Astrocyte (in vitro differentiated cells and primary cell): ENCODE measurements at places on chromosomes 13 and 19. TPM values are rescaled to one million over a fixed set of nuclear protein-coding genes. Genes with fewer than 3 reads are reported as not detected.

- DNase-seq: no peak
Measured at GRCh38 chr13:26951581-26952177, 191.1 kb upstream of the GPR12 start.

DNA sequence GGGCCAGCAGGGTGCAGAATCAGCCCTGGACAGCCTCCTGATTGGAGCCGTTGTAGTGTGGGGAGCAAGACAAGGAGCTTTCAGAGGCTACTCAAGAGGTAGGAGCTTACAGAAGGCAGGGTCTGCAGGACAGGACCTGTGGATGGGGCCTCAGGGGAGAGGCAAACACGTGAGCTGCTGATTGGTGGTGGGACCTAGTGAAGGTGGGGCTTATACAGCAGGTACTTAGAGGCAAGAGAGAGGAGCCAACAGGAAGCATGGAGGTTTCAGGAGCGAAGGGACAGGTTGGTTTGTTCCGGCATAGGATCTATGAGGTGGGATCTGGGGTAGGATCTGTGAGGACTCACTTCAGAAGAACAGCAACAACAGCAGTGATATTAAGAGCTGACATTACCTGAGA lies 32.4 kb downstream of the ZSWIM4 start:
- no peak for DNase-seq

DNA sequence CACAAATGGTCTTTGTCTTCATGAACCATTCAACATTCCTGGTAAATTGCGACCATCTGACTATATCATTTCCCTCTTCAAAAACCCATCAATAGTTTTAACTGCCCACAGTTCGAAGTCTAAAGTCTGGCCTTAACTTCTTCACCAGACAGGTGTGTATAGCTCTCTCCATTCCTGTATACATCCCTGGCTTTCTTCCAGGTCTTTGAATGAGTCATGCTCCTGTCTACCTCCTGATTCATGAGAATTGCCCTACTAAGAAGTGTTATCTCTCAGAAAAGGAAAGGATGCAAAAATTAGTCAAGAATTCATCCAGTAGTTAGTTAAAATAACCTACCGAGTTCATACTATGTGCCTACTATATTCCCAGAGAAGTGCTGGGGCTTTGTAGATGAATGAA lies 225.0 kb downstream of the TBC1D4 start:
- DNase-seq: peak; percentile 29

DNA sequence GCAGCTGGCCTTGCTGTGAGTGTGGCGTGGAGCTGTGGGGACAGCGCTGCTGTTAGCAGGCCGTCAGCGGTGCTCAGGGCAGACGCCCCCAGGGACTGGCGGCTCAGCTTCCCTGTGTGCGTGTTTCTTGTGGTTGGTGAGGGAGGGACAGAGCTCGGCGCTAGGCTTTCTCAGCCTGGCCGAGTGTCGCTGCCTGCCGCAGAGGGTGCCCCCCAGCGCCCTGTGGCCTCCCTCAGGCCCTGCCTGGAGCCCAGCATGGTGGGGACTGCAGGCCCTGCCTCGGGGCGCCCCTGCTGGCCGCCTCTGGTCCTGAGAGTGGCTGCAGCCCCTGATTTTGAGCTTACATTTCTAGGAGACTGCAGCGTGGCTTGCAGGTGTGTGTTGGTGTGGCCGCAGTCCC lies 35.5 kb downstream of the DOT1L start:
- no peak for DNase-seq

DNA sequence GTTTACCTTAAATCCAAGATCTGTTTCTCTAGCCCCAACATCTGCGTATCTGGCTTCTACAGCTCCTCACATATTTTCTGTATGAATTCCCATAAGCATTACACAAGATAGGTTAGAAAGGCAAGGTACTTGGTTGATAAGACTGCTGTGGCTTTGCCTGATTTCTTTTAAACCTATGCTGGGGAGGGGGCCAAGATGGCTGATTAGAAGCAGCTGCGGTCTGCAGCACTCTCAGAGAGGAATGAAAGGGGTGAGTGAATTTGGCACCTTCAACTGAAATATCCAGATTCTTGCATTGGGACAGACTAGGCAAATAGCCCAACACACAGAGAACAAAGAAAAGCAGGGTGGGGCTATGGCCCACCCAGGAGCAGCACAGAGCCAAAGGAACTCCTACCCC lies 12.2 kb upstream of the DLEU7 start:
- DNase-seq: no peak

DNA sequence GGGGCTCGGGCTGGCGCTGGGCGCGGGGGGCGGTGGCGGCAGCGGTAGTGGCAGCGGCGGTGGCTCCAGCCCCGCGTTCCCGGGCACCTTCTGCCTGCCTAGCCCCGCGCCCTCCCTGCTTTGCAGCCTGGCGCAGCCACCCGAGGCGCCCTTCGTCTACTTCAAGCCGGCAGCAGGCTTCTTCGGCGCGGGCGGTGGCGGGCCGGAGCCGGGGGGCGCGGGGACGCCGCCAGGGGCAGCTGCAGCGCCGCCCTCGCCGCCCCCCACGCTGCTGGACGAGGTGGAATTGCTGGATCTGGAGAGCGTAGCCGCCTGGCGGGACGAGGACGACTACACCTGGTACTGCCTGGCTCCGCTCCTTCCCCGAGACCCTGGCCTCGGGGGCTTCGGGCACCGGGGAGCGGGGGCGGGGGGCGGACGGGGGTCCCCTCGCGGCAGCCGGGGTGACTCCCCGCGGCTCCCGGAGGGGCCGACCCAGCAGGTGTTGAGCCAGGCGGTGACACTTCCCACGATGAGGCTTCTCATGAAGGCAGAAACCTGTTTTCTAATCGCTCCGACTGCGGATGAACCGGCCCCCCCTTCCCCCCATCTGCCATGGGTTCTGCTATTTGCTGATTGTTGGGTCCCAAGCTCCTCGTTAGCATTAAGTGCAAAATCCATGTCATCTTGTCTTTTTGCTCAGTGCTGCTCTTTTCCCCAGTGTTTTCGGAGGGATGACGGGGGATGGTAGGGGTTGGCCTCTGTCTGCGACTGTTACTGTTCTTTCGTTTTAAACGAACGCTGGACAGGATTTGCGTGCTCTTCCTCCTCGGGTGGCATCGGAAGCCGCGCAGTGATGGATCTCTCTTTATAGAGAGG lies 943 bp downstream of the SLAIN1 start:
- DNase-seq: no peak

GRCh38 chr19:28039677-28040381 lies 1173.1 kb downstream of the UQCRFS1 start:
- DNase-seq: peak; percentile 8

DNA sequence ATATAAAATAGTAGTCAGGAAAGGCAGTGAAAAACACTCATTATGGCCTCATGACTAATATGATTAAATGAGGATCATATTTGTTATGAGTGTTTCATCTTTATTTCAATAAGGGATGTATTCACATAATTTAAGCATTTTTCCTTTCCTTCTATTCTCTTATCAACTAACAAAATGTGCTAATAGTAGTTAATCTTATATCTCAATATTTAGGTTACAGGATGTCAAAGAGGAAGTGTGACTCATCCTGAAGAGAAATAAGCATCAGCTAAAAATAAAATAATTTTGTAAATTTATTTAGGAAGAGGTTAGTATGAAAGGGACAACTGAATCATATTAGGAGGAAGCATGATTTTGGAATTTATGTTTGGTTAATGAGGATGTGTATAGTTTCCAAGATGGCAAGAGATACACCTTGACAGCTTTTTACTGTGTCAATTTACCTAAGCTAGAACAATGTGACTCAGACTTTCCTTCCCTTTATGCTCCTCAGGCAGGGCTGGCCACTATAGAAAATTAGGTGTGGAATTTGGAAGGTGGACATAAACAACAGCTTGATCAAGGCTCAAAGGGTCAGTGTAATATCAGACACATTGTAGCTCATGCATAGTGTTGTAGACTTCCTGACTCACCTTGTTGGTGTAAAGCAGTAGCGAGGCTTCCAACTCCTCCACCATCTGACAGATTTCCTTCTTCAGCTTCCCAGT lies 172.7 kb downstream of the SLITRK1 start:
- no peak for DNase-seq

DNA sequence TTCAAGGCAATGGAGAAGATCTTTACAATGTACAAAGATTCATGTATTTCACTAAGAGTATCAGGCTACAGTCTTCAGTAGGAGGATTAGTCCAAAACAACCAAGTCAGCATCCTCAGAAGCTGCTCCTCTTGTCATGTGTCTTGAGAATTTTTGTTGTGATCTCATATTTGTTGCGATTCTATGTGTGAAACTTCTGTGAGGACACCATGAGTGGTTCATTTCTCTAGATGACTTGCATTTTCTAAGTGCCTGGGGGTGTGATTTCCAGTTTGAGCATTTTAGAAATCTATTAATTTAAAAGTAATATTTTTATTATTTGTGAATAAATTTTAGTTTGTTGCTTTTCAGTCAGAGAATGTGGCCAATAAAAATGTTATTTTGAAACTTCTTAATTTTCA lies 94.5 kb downstream of the RAP2A start:
- no peak for DNase-seq

GRCh38 chr13:31629085-31629780 lies 110.1 kb upstream of the RXFP2 start:
- DNase-seq: peak; percentile 56

DNA sequence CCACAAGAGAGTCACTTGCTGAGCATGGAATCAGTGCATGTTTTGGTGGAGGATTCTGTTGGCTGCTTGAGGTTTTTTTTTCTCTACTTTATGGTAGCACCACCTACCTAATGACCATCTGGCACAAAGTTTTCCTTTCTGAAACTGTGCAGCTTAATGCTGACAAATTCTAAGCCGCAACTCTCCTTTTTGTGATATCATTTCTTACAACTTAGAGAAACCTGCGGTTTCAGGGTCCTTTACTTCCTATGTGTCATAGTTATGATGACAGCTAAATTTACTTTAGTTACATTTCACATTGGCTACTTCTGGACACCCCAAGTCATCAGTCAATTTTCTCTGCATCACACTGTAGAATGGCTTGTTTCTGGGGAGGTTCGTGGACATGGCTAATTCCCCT lies 115.4 kb upstream of the TMTC4 start:
- peak; percentile 18 for DNase-seq

DNA sequence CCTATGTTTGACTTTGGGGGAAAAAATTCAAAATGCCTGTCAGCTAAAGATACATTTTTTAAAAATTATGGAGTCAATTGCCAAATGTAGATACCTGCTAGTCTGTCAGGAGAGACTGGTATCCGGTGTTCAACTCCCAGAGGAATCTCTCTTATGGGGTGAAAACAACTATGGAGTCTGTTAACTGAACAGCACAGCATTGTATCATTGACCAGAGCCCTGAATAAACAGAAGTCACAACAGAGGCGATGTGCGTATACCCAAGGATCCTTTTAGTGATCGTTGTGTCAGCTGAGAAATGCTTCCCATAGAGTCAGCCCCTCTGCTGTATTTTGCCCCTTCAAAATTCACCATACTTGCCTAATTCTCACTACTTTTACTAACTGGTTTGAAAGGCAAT lies 257.3 kb downstream of the GPC5 start:
- no peak for DNase-seq

GRCh38 chr13:105904034-105904742 lies 631.3 kb downstream of the EFNB2 start:
- no peak for DNase-seq

DNA sequence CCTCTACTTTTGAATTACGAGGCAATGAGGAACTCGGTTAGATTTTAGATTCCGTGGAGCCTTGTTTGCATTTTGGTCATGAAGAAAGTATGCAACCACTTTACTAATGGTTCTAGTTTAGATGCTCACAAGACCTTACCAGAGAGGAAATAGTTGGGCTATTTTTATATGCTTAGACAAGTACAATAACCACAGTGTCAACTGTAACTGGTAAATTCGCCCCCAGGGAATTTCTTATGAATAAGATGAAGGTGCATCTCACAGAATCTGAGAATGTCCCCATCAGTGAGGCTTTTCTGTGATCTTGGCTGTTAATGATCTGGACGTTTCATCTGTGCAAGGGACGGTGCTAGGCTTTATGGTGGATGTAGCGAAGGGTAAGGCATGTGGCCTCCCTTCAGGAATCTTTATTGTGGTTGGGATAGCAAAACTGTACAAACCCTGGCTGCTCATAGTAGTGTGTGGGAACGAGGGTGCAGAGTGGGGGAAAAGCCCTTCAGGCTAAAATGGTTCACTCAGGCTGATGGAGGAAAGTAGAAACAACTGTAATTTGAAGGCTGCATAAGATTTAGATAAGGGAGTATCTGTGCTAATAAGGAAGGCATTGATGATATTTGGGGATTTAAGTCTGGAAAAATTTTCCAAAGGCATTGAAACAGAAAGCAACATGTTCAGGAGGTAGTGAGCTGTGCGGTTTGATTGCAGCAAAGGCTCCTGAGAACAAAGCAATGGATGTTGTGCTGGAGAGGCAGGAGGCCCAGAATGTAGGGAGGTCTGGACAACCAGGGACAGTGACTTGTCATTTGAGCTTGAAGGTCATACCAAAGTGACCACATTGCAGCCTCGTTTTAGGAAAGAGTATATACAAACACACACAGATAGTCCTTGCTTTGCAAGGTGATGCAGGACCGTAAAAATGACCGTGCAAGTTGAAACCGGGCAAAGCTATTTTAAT lies 28.4 kb downstream of the UBAC2 start:
- DNase-seq: peak; percentile 94

- peak; percentile 75 for DNase-seq
Measured at GRCh38 chr13:99200432-99201167, at the start of gene UBAC2. Gene UBAC2, plus strand, starts transcription at chr13:99200854. Its CDS starts 55 bp downstream, at chr13:99200909.

- no peak for DNase-seq
Measured at GRCh38 chr19:32291876-32292275, 53.5 kb upstream of the ZNF507 start.

GRCh38 chr13:73880365-73880764 lies 253.8 kb downstream of the KLF12 start:
- peak; percentile 63 for DNase-seq

DNA sequence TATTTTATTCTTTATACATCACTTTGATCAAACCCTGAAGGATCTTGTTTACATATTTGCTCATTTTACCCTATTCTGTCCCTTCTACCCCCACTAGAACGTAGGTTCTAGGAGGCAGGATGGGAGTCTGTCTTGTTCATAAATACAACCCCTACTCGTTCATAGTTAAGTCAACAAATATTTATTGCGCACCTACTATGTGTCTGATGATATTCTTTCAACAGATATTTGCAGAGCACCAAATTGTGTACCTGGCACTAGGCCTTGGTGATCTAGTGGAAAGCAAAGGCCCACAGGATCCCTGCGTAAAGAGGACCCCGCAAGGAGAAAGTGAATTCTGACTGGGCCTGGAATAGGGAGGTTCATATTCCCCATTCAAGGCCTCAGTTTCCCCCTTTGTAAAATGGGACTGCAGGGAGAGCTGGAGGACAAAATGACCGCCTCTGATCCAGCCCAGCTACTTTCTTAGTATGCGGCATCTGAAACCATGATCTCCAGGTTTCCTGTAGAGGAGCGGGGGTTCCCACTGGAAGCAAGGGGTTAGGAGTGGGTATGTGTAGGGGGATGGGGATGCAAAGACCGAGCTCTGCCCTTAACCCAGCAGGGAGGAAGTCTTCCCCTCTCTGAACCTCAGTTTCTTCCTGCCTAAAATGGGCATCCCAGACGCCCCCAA lies 534 bp upstream of the GEMIN7 start:
- DNase-seq: no peak

- peak; percentile 60 for DNase-seq
Measured at GRCh38 chr13:94128430-94128829, 351.1 kb downstream of the DCT start.

Gene ZNF8
- 10.0 and 10.4 TPM in 2 replicates for total RNA-seq

Gene LILRB3
- total RNA-seq: not detected in 2 replicates

Gene MAP2K2
- total RNA-seq: 184 and 190 TPM in 2 replicates

Gene ZNF99
- not detected in 2 replicates for total RNA-seq

Gene PIP5K1C
- 42.0 and 44.2 TPM in 2 replicates for total RNA-seq

Gene ZNF729
- total RNA-seq: not detected in 2 replicates

Gene OR4F17
- not detected in 2 replicates for total RNA-seq

Gene MYDGF
- 131 and 153 TPM in 2 replicates for total RNA-seq

Gene GDF15
- total RNA-seq: 20.5 and 23.2 TPM in 2 replicates

Gene SPACA6
- 51.0 and 62.5 TPM in 2 replicates for total RNA-seq
